PC-9 (cell line): ENCODE measurements at places on chromosomes 7 and 10. TPM values are rescaled to one million over a fixed set of nuclear protein-coding genes. Genes with fewer than 3 reads are reported as not detected.

Gene PYROXD2
- 28.0 and 28.2 TPM in 2 replicates for total RNA-seq

Gene MAT1A
- total RNA-seq = not detected in 2 replicates

Gene RARRES2
- total RNA-seq = not detected in 2 replicates

Gene ASIC3
- 7.6 and 10.5 TPM in 2 replicates for total RNA-seq

Gene PNLIPRP1
- total RNA-seq = not detected in 2 replicates
